ENCODE measurements at places on chromosomes 1 and 21.

DNA sequence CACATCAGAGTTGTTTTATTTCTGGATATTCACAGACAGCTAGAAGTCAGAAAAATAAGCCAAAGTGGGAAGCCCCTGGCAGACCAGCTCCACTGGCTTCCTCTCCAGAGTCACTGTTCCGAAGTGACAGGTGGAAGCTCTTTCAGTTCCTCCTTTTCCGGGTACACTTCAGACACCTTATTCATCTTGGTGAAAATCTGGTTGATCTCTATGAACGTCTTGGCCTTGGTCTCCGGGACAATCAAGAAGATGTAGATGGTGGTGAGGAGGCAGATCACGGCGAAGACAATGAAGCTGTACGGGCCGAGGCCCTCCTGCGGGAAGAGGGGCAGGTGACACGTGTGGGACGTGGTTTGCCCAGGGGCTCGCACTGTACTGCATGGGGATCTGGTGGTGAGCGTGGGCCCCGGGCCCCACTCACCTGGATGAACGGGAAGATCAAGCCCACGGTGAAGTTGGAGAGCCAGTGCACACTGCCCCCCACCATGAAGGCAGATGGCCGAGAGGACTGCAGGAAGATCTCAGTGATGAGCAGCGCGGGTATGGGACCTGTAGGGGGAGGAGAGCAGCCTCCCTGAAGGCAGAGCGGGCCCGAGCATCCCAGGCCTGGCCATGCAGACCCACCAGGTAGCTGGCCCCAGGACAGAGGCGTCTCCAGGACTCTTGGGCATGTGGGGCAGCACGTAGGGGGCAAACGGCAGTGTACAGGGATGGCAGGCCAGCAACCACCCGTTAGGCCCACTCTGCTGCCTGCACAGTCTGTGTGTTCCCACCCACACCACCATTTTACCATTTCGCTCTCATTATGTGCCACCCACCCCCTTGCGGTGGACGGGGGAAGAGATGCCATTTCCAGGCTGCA is 11.5 kb upstream of the SLC2A7 start:
- DNase-seq, result no peak

- no peak for DNase-seq
Measured at GRCh38 chr1:84823991-84824390, 69.0 kb downstream of the LPAR3 start.

DNA sequence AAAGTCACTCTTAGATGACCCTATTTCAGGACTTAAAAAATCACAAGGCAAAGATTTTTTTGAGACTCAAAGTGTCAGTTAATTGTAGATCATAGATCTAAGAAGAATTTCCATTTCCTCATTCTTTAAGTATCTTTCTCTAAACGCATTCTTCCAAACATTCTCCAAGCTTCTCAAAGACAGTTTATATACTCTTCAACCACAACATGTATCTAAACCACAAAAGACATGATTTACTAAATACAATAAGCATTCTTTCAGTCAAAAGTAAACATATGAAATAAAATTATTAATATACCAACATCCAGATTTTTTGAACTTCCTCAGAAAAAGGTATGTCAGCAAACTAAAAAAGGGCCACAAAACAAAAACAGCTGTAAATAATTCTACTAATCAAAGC is 24.4 kb downstream of the RC3H1 start:
- DNase-seq, result no peak

DNA sequence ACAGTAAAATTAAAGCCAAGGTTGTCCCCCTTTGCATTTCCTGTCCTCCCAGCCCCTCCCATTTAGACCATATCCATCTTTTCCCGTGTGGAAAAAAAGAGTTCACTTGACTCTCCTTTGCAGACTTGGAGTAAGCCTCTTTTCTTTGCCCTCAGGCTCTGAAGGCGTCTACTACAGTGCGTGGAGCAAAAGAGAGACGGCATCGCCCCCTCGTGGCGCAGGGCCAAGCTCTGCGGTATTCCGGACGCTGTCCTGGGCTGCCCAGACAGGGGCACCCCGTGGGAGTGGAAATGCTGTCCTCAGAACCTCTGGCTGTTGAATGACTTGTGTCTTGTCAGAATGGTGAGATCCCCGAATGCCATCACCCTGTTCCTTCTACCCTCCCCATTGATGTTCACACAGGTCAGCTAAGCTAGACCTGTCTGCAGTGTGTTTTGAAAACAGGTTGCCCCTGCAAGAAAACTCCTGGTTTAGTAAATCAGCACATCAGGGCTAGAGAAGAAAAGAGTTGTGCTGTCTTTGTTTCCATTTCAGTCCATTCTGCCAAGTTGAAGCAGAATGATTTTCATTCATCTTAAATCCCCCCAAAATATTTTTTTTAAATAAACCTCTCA is 12.3 kb upstream of the GJA8 start:
- peak; percentile 70 for DNase-seq

DNA sequence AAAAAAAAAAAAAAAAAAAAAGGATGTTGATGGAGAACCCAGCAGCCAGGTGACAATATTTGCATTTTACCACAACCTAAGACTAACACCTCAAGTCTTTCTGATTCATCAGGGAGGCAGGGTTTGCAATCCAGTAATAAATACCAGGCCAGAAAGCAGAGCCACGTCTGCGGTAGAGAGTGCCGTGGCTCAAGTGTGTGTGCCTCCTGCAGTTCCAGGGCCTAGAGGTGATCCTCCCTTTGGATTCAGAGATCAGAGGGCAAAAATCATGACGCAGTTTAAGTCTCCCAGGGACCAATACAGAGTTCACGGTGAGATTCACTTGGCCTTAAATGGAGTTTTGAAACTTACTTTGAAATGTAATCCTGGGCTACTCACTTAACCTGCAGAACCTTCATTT is 34.9 kb downstream of the TMCO4 start:
- DNase-seq, result no peak

- peak; percentile 83 for DNase-seq
Measured at GRCh38 chr1:47894410-47895278, 102.5 kb downstream of the TRABD2B start.

- peak; percentile 81 for DNase-seq
Measured at GRCh38 chr1:21297975-21298374, 7.7 kb upstream of the ECE1 start.
